ENCODE measurements at places on chromosomes 16 and 17. TPM values are rescaled to one million over a fixed set of nuclear protein-coding genes. Genes with fewer than 3 reads are reported as not detected.

GRCh38 chr17:36869441-36869840 is 67.8 kb upstream of the LHX1 start:
- no peaks in the 10 kb centered on the region for H3K36me3 ChIP-seq
- peaks cover 4% of the 10 kb centered on the region for H3K27me3 ChIP-seq
- no peak overlapping the region for H3K4me3 ChIP-seq
- H3K27ac ChIP-seq: no peak overlapping the region
- DNase-seq: no peak
- no peaks in the 10 kb centered on the region for H3K4me1 ChIP-seq

GRCh38 chr16:24846548-24847357 is 990 bp downstream of the SLC5A11 start:
- peaks cover 13% of the 10 kb centered on the region for H3K36me3 ChIP-seq
- H3K4me3 ChIP-seq: no peak overlapping the region
- H3K4me1 ChIP-seq: no peaks in the 10 kb centered on the region
- H3K27ac ChIP-seq: peak overlapping the region; percentile 9

DNA sequence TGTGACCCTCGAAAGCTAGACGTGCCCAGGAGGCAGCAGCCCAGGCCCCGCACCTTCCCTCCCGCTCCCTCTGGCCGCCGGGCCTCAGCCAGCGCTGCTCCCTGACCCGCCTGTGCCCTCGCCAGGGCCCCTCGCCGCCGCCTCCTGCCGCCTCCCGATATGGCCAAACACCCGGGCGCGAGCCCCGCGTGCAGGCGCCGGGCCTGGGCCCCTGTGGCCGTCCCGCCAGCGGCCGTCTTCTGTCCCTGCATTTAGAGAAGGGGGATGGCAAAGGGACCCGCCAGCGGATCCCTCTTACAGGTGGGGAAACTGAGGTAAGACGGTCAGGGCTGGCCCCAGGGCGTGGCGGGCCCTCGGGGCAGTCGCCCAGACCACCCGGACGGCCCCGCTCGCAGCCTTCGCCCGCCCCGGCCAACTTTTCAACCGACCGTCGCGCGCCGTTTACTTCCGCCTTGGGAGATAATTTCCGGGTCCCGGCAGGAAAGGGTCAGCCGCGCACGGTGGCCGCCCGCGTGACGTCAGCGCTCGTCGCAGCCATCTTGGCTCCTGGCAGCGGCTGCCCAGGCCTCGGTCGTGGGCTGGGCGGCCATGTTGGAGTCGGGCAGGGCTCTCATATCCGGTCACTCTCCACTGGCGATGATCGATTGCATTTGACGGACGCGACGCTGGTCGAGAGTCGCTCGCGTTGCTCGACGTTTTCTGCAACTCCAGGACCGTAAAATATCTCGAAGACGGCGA is 7.0 kb upstream of the GNG13 start:
- peaks cover 4% of the 10 kb centered on the region for H3K4me1 ChIP-seq
- peak; percentile 73 for DNase-seq
- no peaks in the 10 kb centered on the region for H3K36me3 ChIP-seq
- H3K27ac ChIP-seq: peak overlapping the region; percentile 97
- peak overlapping the region; percentile 96 for H3K4me3 ChIP-seq
- H3K27me3 ChIP-seq: no peaks in the 10 kb centered on the region

DNA sequence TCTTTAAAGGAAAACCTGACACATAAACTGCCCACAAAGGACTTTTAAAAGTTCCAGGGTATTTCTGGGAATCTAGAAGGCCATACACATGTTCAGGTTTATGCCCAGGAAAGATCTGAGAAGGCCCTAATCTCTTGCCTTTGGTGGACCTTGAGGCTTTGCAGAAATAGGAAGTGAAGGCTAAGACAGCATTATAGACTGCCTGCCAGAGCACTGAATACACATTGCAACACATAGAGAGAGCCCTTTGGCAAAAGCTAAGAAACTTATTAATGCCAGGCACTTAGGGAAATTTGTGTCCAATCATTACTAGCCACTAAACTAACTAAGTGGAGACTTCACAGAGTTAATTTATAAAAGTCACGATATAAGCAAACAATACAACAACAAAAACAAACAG is 70.4 kb downstream of the MMD start:
- no peak overlapping the region for H3K27ac ChIP-seq
- DNase-seq: no peak
- no peak overlapping the region for H3K4me3 ChIP-seq

DNA sequence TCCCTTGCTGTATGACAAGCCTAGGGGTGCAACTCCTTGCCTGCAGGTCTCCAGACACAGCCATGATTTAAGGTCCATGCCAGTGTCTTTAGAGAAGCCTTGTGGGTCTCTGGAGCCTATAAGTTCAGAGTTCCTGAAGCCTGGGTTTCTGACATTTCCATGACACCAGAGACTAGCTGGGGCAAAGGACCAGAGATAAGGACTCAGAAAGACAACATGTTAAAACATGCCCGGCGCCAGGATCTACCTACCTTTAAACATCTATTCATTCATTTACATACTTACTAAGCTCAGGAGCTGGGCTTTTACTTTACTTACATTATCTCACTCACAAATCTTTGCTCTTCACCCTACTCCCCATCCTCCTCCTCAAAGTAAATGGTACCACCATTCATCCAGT is 1.5 kb downstream of the MRPL27 start:
- no peak for DNase-seq
- H3K27me3 ChIP-seq: no peaks in the 10 kb centered on the region
- peaks cover 17% of the 10 kb centered on the region for H3K4me1 ChIP-seq
- no peak overlapping the region for H3K27ac ChIP-seq
- peaks cover 46% of the 10 kb centered on the region for H3K36me3 ChIP-seq

GRCh38 chr16:85082173-85083050 is 29.9 kb downstream of the CIBAR2 start:
- peak overlapping the region; percentile 53 for H3K4me3 ChIP-seq
- H3K4me1 ChIP-seq: peaks cover 6% of the 10 kb centered on the region
- no peak overlapping the region for H3K27ac ChIP-seq
- H3K27me3 ChIP-seq: no peaks in the 10 kb centered on the region
- H3K36me3 ChIP-seq: no peaks in the 10 kb centered on the region

DNA sequence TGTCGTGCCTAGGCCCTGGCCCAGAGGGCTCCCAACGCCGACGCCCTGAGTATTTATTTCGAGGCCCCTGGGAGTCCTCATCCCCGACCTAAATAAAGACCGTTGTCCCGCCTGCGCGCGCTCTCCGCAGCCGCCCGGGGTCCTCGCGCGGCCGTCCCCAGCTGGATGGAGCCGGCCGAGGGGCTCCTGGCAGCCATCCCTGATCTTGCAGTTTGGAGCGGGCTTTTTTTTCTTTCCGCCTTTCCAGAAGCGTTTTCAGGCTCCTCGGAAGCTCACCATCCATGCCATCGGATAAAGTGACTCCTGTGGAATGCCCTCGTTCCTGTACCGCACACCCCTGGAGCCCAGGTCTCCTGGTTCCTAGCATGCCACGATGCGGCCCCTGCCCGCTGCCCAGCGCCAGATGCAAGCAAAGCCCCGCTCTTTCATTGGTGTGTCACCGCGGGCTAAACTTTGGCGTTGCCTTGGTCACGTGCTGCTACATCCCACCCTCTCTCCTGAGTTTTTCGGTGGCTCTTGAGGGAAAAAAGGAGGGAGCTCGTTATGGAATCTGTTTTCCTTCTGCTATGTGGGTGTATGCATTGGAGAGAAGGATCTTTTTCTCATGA is 716 bp downstream of the TMEM94 start:
- H3K27me3 ChIP-seq: no peaks in the 10 kb centered on the region
- H3K27ac ChIP-seq: peak overlapping the region; percentile 95
- H3K4me3 ChIP-seq: peak overlapping the region; percentile 94
- no peak for DNase-seq
- H3K4me1 ChIP-seq: peaks cover 54% of the 10 kb centered on the region

AXIN2 gene
- 6.7 TPM for polyA plus RNA-seq
